ENCODE measurements at places on chromosomes 1 and 21. TPM values are rescaled to one million over a fixed set of nuclear protein-coding genes. Genes with fewer than 3 reads are reported as not detected.

- no peak for DNase-seq
These were observed 17.2 kb downstream of the PTP4A2 start for GRCh38 chr1:31920956-31921355.

The PPFIA4 gene
- 5.4 TPM for total RNA-seq

DNA sequence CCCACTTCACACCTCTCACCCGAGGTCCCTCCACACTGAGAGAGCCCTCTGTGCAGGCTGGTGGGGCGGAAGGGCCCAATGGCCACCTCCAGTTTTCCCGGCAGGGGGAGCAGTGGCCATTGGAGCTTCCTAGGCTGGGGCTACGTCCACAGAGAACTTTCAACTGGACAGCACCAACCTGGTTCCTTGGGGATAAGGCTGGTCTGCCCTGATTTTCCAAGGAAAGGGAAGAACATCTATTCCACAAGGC, 20.3 kb upstream of the LAPTM5 start:
- DNase-seq, result no peak

DNA sequence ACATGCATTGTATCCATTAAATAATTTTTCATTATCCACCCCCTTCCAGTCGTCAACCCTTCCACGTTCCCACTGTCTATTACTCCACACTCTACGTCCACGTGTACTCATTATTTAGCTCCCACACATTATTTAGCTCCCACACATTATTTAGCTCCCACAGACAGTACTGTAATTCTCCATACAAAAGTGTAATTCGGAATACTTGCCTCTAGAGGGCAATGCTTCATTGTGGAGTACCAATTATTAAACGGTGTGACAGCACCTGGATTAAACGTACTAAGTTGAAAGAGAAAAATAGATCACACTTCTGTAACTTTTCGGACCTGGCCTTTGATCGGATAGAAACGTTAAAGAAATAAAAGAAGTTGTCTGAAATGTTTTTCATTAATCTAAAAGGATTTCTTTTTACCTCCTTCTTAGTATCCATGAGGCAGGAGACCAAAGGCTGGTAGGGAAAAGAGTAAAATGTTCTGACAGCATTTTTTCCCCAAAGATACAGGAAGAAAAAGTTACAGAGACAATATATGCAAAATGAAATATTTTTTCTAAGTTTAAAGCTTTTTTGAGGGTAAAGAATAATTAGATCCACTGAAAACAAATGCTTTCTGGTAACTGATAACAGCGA, 99.2 kb downstream of the LHX8 start:
- peak; percentile 2 for DNase-seq

The DDR2 gene
- 245 TPM for total RNA-seq

GRCh38 chr21:26719750-26720149, 125.5 kb downstream of the ADAMTS1 start:
- DNase-seq, result no peak

The TSPEAR gene
- total RNA-seq, result not detected

GRCh38 chr1:151993734-151994496, at the start of gene S100A10:
S100A10 (minus strand) TSS chr1:151993859; CDS start chr1:151986230, 7,629 bp downstream.
- DNase-seq, result peak; percentile 68

- DNase-seq, result no peak
These were observed 37.8 kb upstream of the POFUT2 start for GRCh38 chr21:45325206-45326168.

The MYOC gene
- not detected for total RNA-seq

- no peak for DNase-seq
These were observed 141.4 kb downstream of the PEX14 start for GRCh38 chr1:10615932-10616671.

The SLC44A5 gene
- total RNA-seq, result under 0.01 TPM

DNA sequence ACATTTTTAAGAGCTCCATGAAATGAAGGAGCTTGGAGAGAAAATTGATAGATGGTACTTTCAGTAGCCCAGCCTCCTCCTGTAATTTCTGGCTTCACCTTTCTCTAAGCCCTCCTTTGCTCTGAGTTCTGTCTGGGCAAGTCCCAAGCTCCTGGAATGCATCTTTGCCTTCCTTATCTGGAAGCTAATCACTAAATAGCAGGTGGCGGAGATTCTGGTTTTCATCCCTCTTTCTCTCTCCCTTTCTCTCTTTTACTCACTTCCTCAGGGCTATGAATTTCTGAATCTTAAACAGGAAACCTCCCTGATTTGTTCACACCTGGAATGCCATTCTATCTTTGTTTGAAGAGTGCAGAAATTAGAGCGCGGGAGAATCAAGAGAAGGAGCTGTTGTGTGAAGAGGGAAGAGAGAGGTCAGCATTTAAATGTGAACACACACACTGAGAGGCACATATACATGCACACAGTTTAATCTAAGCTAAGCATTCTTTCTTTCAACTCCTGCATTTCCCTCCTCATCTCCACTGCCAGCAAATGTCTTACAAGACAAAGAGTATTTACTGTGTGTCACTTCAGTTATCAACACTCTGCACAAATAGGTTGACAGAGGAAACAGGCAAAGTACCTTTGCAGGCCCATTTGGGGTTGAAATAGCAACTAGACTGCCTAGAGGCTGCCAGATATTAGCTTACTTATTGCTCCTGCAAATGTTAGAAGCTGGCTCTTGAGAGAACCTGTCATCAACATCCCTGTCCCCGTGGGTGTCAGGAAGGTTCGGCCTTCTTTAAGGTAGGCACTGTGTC, 199.4 kb upstream of the CAMK1G start:
- DNase-seq, result no peak

GRCh38 chr1:184502161-184502560, 115.3 kb downstream of the C1orf21 start:
- DNase-seq, result no peak

- DNase-seq, result no peak
These were observed 135.9 kb upstream of the HMCN1 start for GRCh38 chr1:185598332-185598731.

- peak; percentile 81 for DNase-seq
These were observed at the start of gene UBQLN4 for GRCh38 chr1:156053768-156054499. UBQLN4 (minus strand) TSS chr1:156053798; CDS start chr1:156053701, 97 bp downstream.

The CDC7 gene
- total RNA-seq, result 6.9 TPM

GRCh38 chr1:222464841-222465210, 83.1 kb downstream of the HHIPL2 start:
- peak; percentile 73 for DNase-seq

- no peak for DNase-seq
These were observed 19.2 kb downstream of the S100A7 start for GRCh38 chr1:153441238-153441755.

GRCh38 chr1:107677697-107678096, 287.3 kb downstream of the VAV3 start:
- no peak for DNase-seq

DNA sequence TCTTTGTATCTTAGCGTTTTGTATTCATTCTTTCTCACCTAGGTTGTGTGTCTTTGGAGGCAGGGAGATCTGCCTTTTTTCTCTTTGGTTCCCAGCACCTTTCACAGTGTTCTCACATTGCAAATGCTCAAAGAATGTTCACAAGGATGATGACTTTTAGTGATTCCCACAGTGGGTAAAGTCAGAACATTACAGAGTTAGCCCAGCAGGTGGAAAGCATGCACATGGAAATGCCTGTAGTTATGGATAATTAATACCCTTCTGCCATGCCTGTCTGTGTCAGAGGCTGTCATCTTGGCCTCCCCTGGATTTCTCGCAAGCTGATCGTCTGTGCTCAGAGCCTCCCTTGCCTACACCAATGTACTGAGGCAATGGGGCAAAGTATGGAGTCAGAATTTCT, 458.9 kb downstream of the LMO4 start:
- DNase-seq, result peak; percentile 80

The CLCA1 gene
- not detected for total RNA-seq

DNA sequence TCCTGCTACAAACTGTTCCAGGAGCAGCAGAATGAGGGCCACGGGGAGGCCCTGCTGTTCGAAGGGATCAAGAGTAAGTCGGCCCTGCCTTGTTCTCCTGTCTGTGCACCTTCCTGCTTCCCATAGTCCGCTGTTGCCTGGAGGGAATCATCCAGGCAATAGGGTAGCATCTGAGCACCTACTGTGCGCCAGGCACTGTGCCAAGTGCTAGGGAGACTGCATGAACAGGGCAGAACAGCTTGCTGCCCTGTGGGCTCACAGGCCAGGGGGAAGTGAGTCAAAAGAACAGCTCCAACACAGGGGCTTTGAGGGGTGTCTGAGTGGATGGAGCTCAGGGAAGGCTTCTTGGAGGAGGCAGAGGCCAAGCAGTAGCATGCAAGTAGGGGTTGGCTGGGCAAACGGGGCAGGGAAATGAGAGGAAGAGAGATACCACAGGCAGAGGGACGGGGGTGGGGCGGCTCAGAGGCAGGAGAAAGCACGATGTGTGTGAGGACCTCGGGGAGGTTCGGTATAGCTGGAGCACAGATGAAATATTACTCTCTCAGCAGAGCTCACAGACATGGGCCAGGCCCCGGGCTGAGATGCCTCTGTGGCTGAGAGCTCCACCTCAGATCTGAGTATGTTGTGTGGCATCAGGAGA, 15.5 kb upstream of the PADI6 start:
- DNase-seq, result no peak

DNA sequence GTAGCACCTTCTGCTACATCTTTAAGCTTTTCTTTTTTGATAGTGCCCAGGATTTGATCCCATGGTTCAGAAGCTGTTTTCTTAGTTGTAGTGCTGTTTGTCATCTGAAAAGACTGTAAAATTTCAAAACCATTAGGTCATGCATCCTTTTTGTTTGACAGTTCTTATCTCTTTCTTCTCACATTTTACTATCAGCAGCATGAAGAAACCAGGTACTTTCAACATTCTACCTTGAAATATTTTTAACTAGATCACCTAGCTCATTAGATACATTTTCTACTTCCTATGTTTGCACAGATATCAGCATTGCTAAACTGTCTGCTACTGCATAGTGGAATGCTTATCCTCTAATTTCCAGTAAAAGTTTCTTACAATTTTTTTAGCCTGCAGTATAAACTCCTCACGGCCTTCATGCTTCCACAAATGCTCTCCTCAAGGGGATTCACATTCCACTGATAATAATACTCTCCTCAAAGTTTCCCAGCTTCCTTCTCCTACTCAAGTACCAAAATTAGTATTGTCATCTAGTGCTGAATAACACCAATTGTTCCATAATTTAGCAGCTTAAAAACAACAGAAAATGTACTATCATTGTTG, 243.9 kb upstream of the ZRANB2 start:
- no peak for DNase-seq

The CLIC4 gene
- 392 TPM for total RNA-seq

DNA sequence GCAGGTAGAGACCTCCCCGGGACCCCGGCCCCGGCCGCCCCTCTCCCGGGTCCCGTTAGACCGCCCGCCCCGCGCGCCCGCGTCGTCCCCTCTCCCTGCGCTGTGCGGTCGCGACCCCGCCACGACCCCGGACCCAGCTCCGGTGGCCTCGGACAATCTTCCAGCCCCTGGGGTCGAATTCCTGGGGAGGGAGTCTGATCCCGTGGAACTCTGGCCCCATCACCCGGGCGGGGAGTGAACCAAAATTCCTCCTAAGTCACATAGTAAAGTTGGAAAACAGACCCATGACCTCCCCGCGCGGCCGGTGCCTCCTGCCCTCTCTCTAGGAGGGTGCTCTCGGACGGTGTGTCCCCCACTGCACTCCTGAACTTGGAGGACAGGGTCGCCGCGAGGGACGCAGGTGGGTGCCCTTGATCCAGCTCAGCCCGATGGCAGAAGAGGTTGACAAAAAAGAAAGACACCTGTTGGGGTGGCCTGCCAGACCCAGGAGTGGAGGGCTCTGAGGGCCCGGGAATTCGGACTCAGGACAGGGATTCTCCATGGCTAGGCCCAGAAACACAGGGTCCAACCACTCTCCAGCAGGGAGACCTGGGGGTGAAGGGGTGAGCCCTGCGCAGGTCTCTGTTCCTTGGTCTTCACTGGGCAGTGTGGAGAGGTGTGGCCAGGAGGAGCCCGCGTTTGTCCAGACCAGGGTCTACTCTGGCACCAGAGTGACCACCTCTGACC, 451 bp downstream of the ADAMTSL4 start:
- no peak for DNase-seq

The ADARB1 gene
- total RNA-seq, result 39.8 TPM

GRCh38 chr1:94792473-94793295, 27.5 kb upstream of the SLC44A3 start:
- DNase-seq, result peak; percentile 79

DNA sequence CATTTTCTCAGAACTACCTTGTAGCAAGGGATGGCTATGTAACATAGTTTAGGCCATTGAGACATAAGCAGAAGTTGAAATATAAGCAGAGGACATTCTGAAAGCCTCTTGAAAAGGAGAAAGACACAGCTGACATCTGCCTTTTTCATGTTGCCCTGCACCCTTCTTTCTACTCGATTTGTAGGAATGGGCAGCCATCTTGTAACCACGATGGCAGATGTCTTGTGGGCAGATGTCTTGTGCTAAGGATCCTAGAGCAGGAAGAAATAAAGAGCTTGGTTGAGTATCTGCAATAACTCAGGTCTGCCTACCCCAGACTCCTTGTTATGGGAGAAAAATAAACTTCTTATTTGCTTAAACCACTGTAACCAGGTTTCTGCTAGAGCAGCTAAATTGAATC, 351.0 kb downstream of the PDE4B start:
- DNase-seq, result no peak

The KCTD3 gene
- total RNA-seq, result 51.7 TPM

GRCh38 chr1:192706936-192707335, 71.0 kb downstream of the RGS13 start:
- peak; percentile 19 for DNase-seq

GRCh38 chr1:53631622-53632310, 107.2 kb downstream of the GLIS1 start:
- DNase-seq, result no peak

- DNase-seq, result peak; percentile 71
These were observed 9.0 kb downstream of the PRDX1 start for GRCh38 chr1:45512641-45513054.

GRCh38 chr1:70685300-70686286, 274.5 kb downstream of the CTH start:
- DNase-seq, result peak; percentile 48

The TRAF3IP3 gene
- total RNA-seq, result not detected

GRCh38 chr1:17919525-17920439, 164.6 kb downstream of the ACTL8 start:
- DNase-seq, result peak; percentile 55

DNA sequence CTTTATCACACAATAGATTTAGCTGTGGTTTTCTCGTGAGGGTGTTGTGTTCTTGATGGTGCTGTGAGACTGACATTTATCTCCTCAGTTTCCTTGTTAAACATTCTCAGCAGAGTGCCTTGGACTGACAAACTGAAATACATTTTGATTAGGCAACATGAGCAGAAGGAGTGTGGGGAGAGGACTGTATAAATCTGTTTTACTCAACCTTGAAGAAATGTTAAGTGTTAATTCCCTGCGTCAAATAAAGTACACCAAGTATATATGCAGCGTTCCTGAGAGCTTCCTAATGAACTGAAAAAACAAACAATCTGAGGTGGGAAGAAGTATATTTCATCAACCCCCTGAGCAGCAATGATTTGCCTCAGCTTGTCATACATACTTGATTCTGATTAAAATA, 540.3 kb upstream of the B3GALT2 start:
- DNase-seq, result no peak

DNA sequence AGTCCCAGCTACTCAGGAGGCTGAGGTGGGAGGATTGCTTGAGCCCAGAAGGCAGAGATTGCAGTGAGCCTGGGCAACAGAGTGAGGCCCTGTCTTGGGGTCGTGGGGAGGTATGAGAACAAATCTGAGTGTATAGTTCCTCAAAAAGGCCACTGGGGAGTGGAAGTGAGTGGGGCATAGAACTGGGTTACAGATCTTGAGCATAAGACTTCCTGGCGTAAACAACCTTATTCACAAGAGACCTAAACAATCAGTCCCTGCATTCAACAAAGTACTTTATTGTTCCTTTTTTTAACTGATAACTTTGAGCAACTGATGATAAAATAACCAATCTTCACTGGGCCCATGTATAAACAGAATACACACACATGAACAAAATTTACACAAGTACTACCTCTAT, 72.7 kb upstream of the MUTYH start:
- DNase-seq, result no peak

The BEST4 gene
- total RNA-seq, result not detected

GRCh38 chr1:239354231-239354630, 32.1 kb upstream of the CHRM3 start:
- DNase-seq, result no peak
